Lower lobe of right lung (tissue), 2 donors: ENCODE measurements at places on chromosomes 1 and 21.

DNA sequence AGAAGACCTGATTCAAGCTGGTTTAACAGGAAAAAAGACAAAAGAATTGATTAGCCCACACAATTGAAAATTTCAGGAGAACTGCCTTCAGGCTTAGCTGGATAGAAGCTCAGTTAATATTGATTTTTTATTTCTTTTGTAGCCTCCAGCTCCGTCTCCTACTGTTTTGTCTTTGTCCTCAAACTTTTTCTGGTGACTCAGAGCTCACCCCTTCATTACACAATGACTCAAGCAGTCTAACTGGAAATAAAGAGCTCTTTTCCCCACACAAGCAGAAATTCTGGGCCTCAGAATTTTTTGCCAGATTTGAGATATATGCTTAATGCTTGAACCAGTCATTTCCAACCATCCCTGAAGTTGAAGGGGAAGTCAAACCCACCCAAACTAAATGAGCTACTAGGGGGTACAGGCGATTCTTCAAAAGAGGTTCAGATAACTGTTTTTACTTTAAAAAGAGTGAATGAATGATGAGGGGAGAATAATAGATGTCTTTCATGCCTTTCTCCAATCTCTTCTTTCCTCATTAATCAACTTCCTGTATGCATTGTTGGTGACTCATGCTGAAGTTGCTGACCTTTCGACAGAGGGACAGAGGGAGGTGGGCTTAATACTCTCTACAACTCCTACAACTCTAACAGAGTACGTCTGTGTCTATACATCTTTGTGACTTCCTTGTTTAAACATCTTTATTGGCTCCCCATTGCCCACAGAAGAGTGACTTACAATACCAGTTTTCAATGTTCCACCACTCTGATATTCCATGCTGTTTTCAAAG, 6.2 kb upstream of the ACP6 start:
- DNase-seq: no peak

GRCh38 chr1:24440436-24440835, 24.8 kb downstream of the NIPAL3 start:
- DNase-seq: no peak

DNA sequence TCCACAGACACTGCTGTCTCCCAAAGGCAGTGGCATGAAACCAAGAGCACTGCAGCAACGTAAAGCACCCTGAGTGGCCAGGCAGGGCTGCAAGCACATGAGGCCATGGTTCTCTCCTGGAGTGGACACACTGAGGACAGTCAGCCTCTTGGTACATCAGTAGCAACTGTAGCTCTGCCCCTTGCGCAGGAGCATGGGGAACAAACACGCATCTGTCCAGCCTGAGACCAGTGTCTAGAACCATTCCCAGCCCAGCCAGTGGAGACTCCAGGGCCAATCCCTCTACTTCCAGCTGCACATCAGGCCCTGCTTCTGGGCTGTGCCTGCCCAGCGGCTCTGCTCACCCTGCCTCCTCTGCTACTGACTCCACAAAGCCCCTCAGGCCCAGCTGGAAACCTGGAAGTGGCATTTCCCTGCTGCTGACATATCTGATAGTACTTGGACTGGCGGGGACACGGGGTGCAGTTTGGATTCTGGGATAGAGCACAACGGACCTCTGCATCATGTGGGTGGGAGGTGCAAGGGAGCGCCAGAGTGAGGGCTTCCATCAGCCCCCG, 49.0 kb downstream of the TOR1AIP2 start:
- DNase-seq: no peak

GRCh38 chr21:37071561-37072273, 1.2 kb downstream of the PIGP start:
- peak; percentile 73 for DNase-seq

GRCh38 chr21:29238053-29238966, 60.4 kb upstream of the BACH1 start:
- no peak for DNase-seq

DNA sequence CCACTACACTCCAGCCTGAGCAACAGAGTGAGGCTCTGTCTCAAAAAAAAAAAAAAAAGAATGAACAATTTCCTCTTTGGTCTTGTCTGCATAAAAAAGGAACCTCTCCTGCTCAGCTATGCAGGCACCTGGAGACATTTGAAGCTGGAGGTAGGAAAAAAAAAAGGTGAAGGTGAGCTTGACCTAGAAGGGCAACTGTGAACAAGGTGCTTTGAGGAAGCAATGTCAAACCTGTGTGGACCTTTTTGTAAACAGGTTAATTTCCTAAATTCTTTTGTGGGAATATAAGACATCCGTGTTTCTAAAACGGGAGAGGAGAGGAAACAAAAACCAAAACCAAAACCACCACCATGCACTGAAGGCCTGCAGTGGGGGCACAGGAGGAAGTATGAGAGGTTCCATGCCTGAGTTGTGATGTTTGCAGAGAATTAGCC, 77.5 kb downstream of the SLC45A1 start:
- DNase-seq: no peak
